ENCODE measurements at places on chromosomes 1 and 21. TPM values are rescaled to one million over a fixed set of nuclear protein-coding genes. Genes with fewer than 3 reads are reported as not detected.

Gene TFF1
- 0.94 TPM for polyA plus RNA-seq

Gene OR6F1
- polyA plus RNA-seq, result not detected

DNA sequence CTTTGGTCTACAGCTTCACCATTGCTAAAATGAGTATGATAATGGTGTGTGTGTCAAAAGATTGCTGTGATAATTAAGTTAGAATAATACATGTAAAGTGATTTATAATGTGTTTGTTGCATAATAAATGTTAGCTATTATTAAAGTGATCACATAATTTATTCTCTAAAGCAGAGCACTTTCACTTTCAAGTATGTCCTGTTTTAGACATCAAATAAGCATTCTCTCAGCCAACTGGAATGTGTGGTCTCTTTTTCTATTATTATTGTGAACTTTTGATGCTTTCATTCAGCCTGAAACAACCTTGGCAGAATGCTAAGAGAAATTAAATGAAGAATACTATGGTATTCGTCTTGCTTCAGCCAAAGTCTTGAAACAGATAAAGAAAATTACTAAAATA lies 102.8 kb upstream of the COL11A1 start:
- DNase-seq, result no peak

GRCh38 chr21:34973685-34974084 lies 75.4 kb downstream of the RUNX1 start:
- DNase-seq, result no peak

- DNase-seq, result no peak
Observed at GRCh38 chr1:21503706-21504377, 5.4 kb upstream of the ALPL start.

- DNase-seq, result no peak
Observed at GRCh38 chr1:208179263-208179816, 64.8 kb downstream of the PLXNA2 start.

All from renal cortex interstitium (tissue), 15 donors.